Inflammatory macrophage treated with lipopolysaccharide for 4 hours (primary cell): ENCODE measurements at places on chromosomes 3 and 15.

GRCh38 chr15:95105229-95105628 is 873.9 kb downstream of the MCTP2 start:
- DNase-seq, result no peak

- DNase-seq, result no peak
Observed at GRCh38 chr15:41492597-41493204, 973 bp upstream of the ITPKA start.

DNA sequence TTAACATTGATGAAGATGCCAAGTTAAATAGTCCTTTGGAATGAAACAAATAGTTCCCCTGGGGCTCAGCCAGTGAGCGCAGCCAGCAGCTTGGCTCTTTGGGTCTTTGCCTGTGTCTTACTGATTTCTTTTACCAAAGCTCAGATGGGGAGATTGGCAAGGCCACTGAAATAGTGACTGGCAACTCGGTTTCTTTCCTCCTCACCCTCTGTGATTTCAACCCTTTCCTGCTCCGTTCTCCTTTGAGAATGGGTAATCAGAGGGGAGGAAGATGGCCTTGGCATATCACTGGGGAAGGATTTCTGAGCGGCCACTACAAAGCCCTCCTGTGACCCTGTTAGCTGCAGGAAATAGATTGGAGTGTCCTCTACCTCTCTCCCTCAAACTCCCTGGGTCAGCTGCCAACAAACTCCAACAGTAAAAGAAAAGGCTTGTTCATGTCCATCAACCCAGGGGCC is 337.1 kb upstream of the LRRFIP2 start:
- no peak for DNase-seq

- DNase-seq, result no peak
Observed at GRCh38 chr3:190333961-190334360, 11.7 kb upstream of the CLDN1 start.

GRCh38 chr3:165404357-165405027 is 208.3 kb upstream of the SLITRK3 start:
- DNase-seq, result no peak

DNA sequence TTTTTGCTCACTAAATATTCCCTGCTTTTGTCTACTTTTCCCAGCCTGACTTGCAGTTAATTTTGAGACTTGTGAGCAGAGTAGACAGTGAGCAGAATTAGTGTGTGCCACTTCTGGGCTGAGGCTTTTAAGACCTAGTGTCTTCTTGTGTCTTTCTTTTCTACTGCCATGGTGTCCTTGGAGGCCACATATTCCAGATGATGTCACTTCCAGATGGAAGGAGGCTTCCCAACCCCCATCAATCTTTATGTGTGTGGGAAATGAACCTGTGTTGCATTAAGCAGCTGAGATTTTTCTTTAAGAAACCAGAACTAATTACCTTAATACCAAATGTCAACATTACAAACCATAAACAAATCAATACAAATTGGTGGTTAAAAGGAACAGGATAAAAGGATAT is 774.7 kb upstream of the ROBO1 start:
- DNase-seq, result no peak

DNA sequence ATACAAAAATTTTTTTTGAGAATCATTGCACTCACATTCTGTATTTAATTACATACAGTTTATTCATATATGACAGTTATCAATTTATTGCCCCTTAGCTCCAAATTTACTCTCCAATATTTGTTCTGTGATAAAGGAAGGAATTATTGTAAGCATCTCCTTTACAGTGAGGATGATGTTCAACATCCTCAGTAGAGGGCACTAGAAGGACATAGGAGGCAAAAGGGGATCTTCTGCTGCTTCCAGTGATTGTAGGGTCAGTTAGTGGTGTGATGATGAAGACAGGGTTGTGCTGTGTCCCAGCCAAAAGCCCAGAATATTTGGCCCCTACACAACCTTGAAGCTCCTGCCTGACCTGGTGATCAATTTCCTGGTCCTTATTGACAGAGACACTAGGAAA is 89.9 kb upstream of the DCBLD2 start:
- DNase-seq, result no peak

DNA sequence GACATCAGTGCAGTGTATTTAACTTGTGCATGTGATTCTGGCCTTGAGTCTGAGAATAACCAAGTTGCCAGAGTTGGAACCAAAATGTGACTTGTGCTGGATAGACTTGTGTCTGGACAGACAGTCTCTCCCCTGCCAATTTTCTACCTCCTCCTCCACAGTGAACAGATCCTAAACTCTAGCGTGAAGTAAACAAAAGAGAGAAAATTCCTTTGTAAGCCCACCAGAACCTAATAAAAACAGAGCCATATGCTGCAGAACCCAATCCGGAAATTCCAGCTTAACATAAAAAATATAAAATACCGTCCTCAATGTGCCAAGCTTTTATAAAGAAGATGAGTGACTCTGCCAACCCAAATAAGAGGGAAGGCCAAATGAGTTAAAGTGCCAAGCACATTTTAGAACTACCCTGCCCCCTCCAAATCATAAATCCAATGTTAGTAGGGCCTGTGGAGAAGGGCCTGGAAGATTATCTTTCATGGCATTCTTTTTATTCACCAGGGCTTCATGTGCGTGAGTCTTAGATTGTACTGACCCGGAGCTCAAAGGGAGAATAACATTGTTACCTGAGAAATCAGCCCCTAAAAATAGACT is 344.6 kb upstream of the PROK2 start:
- DNase-seq, result no peak

DNA sequence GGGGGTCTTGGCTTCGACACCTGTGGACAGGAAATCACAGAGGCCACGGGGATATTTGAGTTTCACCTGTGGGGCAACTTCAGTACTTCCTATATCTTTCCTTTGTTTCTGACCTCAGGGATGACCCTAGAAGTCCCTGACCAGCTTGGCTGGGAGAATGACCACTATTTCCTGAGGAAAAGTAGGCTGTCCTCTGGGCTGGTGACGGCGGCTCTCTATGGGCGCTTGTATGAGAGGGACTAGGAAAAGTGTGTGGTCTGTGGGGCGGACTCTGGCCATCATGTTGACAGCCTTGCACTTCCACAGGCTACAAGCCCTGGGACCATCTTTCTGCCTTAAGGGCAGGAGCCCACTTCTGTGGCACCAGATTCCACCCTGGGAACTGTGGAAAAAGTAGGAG is 43.7 kb downstream of the BTD start:
- DNase-seq, result no peak

- peak; percentile 98 for DNase-seq
Observed at GRCh38 chr3:4421121-4421520, 45.9 kb downstream of the SUMF1 start.

- DNase-seq, result no peak
Observed at GRCh38 chr3:29282427-29283230, 1.8 kb downstream of the RBMS3 start.

GRCh38 chr3:50333744-50334328 is 5.8 kb upstream of the TUSC2 start:
- DNase-seq, result no peak

DNA sequence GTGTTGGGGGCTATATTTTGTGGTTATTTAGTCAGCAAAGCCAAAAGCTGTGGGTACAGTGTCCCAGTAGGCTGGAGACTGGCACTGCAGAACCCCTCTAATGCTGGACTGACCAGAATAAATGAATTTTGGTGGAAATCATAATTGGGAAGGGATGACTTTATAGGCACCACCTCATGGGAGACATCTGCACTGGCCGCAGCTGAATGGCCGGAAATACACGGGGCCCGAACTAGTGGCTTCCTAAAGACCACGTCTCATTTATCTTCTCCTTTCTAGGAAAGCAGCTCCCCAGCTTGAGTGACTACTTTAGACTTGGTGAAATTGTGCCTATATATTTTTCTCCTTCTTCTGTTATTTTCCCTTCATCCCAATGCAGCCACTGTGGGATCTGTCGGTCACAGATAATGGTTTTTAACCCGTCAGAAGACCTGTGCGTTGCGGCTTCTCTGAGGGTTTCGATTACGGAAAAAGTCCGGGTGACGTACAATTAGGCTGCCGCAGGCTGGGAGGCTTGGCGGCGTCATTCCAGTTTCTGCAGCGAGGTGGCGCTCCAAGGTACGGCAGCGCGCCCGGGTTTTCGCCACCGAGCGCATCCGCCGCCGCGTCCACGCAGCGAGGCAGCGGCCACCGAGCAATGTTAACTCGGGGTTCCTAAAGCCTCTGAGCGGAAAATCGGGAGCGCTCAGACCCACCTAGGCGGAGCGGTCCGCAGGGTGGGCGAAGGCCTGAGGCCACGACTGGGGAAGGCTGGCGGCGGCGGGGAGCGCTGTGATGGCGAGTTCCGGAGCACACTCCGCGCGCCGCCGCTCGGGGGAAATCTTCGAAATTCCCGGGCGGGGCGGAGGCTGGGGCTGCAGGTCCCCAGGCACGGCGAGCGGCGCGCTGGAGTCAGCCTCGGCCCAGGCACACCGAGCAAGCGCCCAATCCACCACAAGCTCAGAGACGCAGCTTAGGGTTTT is 26.3 kb downstream of the NR2F2 start:
- peak; percentile 65 for DNase-seq

DNA sequence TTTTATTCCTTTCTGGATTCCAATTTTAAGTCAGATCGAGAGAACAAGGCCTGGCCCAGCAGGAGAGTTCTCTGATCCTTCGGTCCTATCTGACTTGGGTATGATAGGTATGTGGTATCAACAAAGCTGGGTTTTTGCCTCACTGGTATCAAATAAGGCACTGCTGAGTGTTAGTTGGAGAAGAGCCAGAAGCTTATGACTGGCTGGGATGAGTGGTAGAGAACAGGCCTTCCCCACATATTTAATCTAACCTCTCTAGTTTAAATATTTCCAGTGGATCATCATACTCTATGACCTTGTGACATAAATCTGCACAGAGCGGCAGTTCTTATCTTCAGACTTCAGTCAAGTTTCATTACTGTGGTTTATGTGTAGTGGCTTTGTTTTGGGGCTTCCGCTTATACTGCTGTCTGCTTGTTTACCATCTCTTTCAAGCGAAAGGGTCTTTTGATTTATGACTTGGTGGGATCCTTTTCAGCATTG is 164.5 kb downstream of the PTPRG start:
- DNase-seq, result no peak

GRCh38 chr15:44659056-44659455 is 4.4 kb downstream of the SPG11 start:
- peak; percentile 81 for DNase-seq

DNA sequence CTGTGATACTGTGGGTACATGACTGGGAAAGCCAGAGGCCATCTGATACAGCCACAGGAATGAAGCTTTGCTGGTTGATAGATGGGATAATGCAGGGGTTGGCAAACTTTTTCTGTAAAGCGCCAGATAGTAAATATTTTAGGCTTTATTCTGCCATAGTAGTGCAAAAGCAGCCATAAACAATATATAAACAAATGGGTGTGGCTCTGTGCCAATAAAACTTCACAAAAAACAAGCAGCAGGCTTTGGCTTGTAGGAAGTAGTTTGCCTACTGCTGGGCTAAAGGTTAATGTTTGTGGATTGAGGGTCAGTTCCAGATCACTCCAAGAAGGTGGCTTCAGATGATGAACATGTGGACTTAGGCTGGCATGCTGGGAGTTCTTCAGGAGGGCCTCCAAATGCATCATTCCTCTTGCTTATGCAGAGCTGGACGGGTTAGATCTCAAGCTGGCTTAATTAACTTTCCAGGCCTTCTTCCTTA is 305.7 kb downstream of the RPLP1 start:
- DNase-seq, result no peak

DNA sequence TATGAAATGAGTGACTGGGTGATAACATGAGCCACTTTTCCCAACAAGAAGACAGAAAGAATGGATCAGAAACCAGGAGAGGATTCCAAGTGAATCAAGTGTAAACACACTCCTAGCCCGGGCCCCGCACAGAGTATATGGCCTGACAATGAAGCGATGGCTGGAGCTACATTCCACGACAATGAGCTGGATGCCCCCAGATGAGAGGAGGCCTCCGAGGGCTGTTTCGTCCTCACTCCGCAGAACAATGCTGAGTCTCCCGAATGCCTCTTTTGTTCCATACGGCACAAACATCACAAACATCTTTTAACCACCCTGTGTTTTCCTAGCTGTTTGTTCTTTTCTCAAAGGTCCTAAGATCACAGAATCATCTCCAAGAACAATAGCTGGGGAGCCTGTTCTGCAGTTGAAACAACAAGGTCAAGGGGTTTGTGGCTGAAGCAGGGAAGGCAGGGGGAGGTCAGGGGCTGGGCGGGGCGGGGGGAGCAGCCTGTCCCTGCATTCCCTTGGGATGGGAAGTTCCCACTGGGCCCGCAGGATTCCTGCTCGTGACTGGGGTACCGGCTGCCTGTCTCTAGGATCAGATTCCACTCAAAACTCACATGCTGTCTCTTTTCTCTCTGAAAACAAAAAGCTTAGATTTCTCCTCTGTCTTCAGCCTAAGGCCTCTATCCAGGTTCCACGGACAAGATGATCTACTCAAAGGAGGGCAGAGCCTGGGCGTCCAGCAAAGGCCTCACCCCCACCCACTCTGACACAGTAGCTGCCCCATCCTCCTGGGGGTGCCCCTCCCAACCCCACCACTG is 151.3 kb downstream of the XXYLT1 start:
- no peak for DNase-seq

- no peak for DNase-seq
Observed at GRCh38 chr3:7683426-7683825, 818.2 kb upstream of the LMCD1 start.

- peak; percentile 75 for DNase-seq
Observed at GRCh38 chr3:56702490-56703315, 19.6 kb upstream of the TASOR start.

DNA sequence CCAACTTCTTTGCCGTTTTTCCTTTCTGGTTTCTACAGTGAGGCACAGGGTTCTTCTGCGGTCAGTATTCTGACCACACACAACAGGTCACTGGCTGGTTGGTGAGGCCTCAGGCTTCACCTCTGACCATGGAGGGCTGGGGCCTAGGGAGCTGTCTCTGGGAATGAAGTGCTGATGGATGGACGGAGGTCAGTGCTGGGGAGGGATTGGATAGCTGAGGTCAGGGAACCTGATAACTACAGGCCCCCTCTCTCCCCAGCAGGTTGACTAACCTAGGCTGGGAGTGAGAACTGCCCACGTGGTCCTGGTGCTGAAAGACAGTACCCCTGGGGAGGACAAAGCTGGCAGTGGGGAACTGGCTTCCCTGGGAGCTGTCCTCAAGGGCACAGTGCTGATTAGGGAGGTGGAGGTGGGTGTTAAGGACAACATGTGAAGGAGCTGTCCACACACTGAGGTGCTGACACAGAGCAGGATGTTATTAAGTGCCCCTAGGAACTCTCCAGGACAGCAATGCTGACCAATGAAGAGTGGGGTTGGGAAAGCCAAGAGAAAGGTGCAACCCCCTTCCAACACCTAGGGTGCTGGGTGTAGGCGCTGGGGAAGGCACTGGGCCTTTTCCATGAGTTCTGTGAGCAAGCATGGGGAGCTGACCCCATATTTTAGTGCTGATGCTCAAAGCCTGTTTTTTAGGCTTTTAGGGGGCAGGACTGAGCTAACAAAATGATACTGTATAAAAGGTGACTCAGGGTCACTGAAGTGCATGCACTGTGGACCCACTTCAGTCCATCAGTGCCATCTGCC is 45.2 kb downstream of the ATP2B2 start:
- peak; percentile 24 for DNase-seq
